ENCODE measurements at places on chromosomes 5 and 9.

DNA sequence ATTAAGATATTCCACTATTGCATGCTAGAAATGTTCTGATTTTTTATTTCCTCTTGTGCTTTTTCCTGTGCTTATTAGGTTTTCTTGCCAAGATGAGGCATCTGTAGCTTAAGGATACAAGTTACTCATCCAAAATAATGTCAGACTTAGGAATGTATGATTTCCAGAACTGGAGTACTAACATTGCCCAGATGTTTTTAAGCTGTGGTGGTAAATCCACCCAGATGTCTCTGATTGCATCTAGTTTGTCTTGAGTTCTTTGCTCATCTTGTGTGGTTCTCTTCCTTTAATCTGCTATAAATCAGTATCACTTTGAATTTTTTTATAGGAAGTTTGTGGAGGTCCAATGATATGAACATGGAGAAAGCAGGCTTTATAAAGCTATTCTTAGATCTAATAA lies 337.5 kb upstream of the ZNF608 start:
- no peak for DNase-seq

- no peak for DNase-seq
Measured at GRCh38 chr5:148000036-148000435, 63.7 kb upstream of the SPINK5 start.

- no peak for DNase-seq
Measured at GRCh38 chr5:151665613-151666012, 21.1 kb downstream of the SPARC start.

- DNase-seq: no peak
Measured at GRCh38 chr5:2591777-2592453, 159.6 kb downstream of the IRX2 start.

DNA sequence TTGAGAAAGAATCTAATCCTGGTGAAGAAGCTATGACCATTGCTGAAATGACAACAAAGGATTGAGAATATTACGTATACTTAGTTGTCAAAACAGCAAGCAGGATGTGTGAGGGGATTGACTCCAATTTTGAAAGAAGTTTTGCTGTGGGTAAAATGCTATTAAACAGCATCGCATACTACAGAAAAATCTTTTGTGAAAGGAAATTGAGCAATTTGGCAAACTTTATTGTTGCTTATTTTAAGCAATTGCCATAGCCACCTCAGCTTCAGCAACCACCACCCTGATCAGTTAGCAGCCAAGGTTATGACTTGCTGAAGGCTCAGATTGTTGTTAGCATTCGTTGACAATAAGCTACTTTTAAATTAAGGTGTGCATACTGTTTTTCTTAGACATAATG lies 22.5 kb upstream of the ARL14EPL start:
- no peak for DNase-seq

GRCh38 chr5:160030631-160031377 lies 21.9 kb downstream of the TTC1 start:
- no peak for DNase-seq

DNA sequence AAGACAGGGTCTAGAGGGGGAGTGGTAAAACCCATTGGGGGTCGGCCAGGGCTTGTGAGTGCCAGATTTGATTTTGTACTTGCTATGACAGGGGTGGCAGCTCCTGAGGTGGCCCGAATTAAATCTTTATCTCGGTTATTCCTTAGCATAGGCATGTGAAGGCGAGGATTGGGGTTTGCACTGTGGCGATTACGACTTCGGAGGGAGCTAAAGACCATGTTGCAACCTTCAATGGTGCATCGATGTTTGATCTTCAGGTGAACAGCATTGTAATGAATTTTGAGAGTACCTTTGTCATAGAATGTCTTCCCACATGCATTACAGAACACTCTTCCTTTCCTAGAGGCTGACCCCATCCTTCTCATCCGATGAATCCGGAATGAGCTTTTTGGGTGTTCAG lies 433.9 kb downstream of the BNC2 start:
- no peak for DNase-seq

DNA sequence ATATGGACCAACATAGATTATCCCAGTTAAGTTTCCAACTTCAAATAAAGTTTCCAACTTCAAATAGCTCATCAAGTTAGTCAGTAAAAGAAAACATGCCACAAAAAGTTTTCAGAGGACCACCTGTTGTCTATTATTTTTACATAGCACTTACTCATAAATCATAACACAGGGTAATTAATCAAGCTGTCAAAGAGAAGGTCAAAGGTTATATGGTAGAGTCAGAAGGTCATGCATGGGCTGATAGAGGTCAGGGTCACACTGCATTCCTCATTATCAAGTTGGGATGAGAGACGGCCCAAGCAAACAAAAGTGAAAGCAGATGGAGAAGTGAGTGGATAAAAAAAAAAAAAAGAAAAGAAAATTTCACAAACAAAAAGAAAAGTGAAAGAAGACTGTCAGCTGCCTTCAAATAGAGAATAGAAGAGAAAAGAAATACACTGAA lies 145.5 kb upstream of the POU5F2 start:
- DNase-seq: no peak

DNA sequence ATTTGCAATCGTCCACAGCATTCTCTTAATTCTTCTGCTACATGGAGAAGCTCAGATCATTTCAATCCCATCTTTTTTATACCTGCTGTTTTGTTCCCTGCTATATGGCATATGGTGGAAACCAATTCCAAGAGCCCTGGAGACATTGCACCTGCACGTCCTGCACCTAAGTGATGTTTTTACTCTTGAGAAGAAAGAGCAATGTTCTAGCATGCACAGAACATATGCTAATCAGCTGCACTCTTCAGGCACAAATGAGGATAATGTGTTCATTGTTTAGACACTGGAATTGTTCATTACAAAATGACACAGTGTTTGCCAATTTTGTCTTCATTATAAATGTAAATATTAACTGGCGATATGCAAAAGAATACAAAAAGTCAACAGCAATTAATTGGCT lies 935.8 kb downstream of the TLE4 start:
- DNase-seq: no peak

DNA sequence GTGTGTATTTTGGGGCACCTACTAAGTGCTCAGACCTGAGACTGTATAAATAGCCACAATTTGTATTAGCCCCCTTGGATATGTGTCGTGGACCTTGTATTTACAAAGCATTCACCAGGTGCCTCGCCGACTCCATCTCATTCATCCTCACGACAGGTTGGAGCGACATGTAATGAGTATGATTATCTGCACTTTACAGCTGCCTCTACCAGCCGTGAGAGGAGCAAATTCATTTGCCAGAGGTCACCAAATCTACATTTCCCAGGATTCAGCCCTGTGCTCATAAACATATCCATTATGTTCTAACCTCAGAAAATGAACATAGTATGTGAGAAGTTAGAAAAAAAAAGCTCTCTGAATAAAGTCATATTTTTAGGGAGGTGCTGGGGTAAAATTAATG lies 167.4 kb downstream of the ZDHHC21 start:
- no peak for DNase-seq

- DNase-seq: no peak
Measured at GRCh38 chr5:109868737-109869136, 179.0 kb downstream of the MAN2A1 start.

- DNase-seq: no peak
Measured at GRCh38 chr5:40474250-40474649, 205.5 kb upstream of the PTGER4 start.

- no peak for DNase-seq
Measured at GRCh38 chr9:33196736-33197135, 29.6 kb upstream of the B4GALT1 start.

- peak; percentile 12 for DNase-seq
Measured at GRCh38 chr9:123353984-123354591, 1.9 kb upstream of the CRB2 start.

GRCh38 chr9:89721176-89721700 lies 116.4 kb downstream of the GADD45G start:
- no peak for DNase-seq

DNA sequence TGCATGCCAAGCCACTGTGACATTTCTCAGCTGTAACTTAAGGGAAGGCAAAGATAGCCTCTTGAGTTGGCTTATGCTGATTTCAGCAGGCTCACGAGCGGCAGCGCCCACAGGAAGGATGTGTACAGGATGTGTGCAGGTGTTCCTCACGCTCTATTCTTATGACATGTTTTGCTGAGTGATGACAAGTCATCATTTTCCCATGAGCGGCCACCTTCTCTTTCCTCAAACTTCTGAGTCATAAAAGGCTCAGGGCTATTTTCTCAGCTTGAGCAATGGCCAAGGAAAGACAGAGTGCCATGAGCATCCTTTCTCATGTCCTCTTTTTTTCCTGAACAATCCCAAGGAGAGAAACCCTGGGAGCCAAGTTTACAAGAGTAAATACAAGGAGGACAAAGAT lies 365.9 kb downstream of the PLK2 start:
- no peak for DNase-seq

DNA sequence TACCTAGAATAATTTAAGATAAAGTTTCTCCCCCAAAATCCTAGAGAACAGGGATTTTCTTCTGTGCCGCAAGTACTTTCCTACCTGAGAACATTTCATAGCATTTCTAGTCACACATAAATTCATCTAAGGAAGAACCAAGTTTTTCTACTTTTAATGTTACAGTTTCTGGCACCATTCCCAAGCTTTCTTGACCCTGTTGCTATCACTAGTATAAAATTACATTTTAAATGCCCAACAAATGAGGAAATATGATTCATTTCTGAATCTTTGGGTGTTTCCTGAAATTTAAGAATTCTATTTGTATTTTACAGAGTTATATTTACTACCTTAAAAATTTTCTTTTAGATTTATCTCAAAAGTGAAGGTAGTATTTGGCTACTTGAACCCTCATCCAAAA lies 137.8 kb downstream of the LPAR1 start:
- DNase-seq: no peak

GRCh38 chr9:14935964-14936363 lies 25.7 kb upstream of the FREM1 start:
- DNase-seq: no peak

DNA sequence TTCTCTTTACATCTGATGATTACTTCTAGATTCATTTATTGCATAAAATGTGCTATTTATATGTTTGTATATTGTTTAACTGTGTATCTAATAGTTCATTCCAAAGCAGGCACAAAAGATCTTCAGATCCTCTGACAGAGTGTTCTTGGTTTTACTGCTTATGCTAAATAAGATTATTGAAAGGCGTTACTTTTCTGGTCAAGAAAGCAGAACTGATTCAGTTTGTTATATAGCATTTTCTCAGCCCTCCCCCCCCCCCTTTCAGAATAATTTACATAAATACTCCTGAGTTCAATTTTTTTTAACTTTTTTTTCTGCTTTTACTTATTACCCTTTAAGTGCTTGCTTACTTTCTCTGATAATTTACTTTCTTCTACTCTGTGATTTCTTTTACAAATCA lies 15.4 kb downstream of the CDC42SE2 start:
- no peak for DNase-seq

- DNase-seq: no peak
Measured at GRCh38 chr5:90967443-90967842, 408.8 kb downstream of the ADGRV1 start.

DNA sequence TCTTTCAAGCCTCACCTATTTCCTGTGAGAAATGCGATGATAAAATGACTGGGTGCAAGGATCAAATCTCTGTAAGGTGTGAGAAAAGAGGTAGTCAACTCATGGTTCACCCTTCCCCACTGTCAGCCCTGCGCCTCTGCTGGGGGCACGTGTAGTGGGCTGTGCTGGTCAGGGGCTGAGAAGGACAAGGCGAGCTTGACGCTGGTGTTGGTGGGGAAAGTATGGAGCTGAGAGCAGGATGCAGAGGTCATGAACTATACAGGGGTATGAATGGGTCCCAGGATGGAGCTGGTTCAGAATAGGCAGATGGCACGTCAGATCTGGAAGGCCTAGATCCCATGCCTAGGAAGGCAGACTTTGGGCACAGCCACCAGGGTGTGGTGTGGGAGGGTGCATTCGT lies 20.6 kb downstream of the PITX1 start:
- DNase-seq: no peak

GRCh38 chr5:84535281-84535680 lies 150.6 kb upstream of the EDIL3 start:
- no peak for DNase-seq

DNA sequence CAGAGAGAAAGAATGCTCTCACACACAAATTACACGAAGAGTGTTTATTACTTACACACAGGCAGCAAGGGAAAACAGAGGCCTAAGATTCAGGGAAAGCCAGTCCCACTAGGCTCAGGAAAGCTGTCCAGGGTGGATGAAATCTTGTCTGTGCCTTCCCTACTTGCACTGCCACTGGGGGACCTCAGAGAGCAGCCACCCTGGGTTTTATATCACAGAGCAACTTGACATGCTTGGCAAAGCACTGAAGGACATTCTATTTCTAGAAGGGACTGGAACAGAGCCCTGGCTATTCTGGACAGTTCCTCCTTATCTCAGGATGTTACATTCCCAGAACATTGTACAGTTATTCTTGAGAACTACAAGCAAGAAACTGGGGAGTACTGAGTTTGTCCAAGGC lies 7.5 kb upstream of the PRSS3 start:
- DNase-seq: no peak

- DNase-seq: no peak
Measured at GRCh38 chr5:74251141-74252035, 389.1 kb downstream of the ENC1 start.

DNA sequence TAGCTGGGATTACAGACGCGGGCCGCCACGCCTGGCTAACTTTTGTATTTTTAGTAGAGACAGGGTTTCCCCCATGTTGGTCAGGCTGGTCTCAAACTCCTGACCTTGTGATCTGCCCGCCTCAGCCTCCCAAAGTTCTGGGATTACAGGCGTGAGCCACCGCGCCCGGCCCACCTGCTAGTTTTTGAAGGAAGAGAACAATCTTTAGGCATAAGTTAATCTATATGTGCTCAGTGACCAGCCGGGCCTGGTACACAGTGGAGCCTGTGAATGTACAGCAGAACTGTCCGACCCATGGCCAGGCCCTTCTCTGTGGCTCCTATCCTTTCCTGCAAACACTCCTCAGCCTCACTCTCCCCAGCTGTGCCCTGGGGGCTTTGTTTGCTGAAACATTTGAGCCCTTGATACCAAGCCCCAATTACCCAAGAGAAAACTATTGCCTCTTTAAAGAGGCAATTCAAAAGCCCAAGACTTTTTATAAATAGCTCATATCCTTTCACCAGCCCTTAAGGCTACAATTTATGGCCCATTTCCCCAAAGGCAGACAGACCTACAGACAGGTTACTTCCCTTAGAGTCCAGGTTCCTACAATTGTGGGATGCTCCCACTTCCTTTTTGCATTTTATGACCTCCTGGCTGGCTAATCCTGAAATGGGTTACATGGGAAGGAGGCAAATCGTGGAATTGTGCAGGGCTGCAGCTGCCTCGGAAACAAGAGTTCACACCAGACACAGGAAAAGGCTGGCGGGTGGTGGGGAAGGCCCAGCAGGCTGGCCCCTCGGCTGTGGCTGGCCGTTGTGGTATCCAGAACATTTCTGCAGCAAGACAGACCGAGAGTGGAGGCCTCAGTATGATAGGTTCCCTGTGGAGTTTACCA lies 37.5 kb downstream of the SPRY4 start:
- DNase-seq: no peak

Measured in stimulated activated CD8-positive, alpha-beta memory T cell treated with anti-CD3 and anti-CD28 coated beads, Interleukin-4, amount 100 ng/mL, for 4 hours (primary cell).